ENCODE measurements at places on chromosomes 6 and 20.

DNA sequence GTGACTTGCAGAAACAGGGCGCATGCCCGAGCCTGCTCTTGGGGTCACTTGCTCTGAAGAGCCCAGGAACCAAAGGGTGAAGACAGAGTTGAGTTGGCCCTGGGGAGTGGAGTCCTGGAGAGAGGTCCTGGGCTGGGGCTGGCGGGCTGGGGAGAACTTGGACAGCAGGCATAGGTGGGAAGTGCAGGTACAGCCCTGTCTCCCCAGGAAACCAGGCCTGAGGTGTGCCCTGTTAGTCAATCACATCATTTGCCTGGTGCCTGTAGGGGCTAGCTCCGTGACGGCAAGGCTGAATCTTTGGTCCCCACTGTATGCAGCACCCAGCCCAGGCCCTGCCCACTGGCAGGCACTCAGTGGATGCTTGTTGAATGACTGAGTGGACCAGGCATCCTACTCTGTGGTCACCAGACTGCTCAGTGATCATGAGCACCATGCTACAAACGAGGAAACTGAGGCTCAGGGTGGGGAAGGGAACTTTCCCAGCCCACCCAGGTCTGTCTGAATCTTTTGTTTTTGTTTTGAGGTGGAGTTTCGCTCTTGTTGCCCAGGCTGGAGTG lies 15.6 kb upstream of the NOL4L start:
- DNase-seq, result no peak

DNA sequence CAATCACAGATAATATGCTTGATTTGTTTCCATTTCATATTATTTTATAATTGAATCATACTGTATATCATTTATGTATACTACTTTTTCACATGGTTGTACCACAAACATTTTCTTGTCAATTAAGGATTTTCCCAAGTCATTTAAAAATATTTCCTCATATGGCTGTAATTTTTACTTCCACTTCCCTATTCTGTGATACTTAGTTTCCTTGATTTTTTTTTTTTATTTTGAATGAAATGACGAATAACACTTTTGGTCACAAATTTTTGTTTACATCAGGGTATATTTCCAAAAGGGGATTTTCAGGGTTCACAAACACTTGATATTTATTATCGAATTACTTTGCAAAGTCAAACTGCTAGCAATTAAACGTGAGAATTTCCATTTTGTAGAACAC lies 515.6 kb downstream of the KIF16B start:
- no peak for DNase-seq

- DNase-seq, result no peak
These were observed 60.3 kb downstream of the BMP6 start for GRCh38 chr6:7786214-7786661.

- DNase-seq, result no peak
These were observed 351 bp downstream of the AURKA start for GRCh38 chr20:56391596-56392131.

- peak; percentile 51 for DNase-seq
These were observed 170.2 kb downstream of the PREX1 start for GRCh38 chr20:48657426-48658197.

DNA sequence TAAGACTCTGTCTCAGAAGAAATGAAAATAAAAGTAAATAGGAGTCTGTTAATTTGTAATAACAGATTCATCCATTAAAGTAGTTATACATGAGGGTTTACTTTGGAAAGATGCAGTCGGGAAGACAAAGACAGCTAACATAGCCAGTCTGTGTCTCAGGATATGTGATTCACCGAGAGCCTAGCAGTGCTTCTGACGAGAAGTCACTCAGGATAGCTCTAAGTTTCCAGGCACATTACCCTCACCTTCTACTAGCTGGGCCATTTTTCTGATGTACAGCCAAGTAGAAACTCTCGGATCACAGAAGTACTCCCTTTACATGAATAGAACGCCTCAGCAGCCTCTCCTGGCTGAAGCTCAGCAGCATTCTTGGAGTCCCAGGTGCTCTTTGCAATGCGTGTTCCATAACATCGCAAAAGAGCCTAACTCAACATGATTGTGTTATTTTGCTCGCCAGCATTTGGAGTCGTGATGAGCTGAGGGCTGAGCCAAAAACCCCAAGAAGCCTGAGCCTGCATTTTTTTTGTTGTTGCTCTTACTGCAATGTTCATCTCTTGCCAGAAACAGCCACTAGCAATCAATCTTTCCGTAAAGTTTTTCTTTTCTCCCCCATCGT lies 22.4 kb upstream of the TASP1 start:
- no peak for DNase-seq

DNA sequence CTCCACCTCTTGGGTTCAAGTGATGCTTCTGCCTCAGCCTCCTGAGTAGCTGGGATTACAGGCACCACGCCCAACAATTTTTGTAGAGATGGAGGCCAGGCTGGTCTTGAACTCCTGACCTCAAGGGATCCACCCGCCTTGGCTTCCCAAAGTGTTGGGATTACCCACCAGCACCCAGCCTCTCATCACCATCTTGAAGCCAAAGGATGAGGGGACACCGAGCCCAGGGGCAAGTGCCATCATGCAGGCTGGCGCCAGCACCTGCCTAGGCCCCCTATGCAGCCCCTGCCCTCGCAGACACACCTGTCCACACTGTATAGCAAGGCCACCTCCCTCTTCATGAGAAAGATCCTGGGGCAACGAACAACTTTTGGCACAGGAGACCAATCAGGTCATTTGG lies 5.3 kb upstream of the RBM38 start:
- no peak for DNase-seq

DNA sequence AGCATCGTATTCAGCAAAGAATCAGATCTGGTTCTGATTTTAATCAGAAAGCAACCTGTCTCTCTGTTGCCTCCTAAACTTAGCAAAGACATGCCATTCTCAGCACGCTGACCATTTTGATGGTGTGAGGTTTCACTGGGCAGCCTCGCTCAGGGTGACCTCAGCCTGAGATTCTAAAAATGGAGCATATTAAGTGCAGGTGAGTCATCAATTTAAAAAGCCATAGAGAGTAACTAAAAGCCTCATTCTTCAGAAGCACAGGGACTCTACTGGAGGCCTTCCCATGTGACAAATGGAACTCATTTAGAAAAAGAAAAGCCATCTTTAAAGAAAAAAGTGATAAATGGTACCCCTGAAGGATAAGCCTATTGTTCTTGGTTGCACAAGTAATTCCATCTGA lies 91.3 kb downstream of the FILIP1 start:
- DNase-seq, result no peak

DNA sequence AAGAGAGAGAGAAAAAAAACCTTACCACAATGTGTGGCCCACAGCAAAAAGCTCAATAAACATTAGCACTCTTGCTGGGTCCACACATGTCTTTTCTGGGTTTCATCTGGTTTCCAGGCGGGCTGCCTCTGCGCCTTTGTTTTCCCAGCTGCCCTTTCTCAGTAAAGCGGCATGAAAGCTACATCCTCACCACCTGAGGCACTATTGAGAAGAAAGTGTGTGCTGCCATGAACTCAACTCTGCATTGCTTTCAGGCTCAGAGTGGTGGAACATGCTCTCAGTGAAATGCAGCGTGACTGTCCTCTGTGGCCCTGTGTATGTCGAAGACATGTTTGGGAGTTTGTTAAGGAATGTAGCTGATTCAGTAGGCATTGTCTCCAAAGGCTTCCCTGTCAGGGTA lies 102.3 kb downstream of the LYRM2 start:
- DNase-seq, result no peak

DNA sequence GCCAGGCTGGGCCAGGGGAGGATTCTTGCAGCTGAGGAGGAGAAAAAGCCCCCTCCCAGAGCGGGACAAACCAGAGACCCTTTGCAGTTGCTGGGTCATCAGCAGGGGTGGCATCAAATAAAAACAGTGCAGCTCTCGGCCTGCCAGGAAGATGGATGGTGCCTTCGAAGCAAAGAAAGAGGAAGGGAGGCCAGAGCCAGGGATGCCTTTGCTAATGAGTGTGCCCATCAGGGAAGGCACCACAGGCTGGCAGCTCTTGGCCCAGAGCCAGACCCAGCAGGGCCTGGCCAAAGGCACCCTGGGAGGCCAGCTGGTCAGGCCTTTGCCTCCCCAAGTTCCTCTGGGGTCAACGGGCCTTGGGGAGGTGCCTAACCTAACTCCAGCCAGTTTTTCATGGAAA lies 26.3 kb upstream of the ZNF318 start:
- no peak for DNase-seq

- DNase-seq, result no peak
These were observed 57.6 kb downstream of the NUDT3 start for GRCh38 chr6:34334796-34335416.

GRCh38 chr20:59360934-59361333 lies 60.5 kb downstream of the EDN3 start:
- DNase-seq, result no peak

DNA sequence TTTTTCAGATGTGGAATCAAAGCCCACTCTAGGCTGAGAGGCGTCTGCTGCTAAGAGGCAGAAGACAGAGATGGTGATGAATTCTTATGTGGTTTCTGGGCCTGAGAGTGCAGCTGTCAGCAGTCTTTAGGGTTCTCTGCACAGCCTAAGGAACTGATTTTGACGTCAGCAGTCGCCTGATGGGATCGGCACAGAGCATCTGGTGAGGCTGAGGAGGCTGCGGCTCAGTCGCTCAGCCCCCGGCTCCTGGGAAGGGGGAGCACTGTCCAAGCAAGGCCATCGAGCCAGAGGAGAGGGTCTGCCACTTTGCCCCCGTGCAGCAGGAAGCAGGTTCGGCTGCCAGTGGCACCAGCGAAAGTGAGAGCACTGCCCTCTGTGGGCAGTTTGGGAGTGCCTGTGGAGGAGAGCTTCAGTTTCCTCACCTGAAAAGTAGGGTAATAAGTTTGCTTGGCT lies 92.5 kb downstream of the TCP11 start:
- no peak for DNase-seq

- DNase-seq, result peak; percentile 32
These were observed 102.8 kb downstream of the MOXD1 start for GRCh38 chr6:132298344-132298949.

DNA sequence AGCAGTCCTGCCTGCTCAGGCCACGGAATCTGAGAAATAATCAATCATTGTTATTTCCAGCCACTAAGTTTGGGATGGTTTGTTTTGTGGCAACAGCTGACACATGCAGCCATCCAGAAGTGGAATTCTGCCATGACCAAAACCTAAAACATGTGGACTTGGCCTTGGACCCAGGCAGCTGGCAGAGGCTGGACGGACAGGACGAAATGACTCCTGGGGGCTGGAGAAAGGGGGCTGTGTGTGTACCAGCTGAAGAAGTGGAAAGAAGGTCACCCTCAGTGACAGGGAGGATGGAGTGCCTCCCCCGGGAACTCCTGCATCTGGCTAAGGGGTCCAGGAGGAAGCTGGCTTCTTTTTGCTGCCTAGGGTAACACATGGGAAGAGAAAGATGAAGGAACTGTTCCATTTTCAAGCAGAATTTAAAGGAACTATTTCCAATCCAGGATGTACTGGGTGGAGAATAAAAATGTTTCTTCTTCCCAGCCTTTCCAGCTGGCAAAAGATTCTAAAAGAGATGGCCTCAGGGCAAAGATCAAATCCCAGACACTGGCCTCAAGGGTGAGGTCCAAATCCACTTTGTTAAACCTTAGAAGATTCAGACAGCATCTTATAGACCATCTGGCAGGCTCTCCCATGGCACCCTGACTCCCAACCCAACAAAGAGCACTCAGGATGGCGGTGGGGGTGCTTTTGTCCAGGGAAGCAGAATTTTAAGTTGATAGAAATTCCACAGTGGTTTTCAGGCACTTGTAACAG lies 14.3 kb downstream of the SERPINB6 start:
- DNase-seq, result no peak

DNA sequence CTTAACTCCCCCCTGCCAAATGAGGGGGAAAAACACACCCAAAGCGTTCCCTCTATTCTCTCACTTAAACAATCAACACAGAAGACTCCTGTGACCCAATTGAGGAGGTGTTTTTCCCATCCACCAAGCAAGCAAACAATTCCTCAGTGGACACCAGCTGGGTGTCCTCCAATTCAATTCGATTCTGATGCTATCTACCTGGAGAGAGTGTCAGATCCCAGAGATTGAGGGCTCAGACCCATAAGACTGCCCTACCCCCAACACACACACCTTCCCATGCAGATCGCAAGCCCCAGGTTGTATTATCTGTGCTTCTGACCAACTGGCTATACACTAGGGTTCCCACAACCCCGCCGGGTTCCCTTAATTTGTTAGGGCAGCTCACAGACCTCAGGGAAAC lies 36.8 kb downstream of the MYLIP start:
- DNase-seq, result no peak

DNA sequence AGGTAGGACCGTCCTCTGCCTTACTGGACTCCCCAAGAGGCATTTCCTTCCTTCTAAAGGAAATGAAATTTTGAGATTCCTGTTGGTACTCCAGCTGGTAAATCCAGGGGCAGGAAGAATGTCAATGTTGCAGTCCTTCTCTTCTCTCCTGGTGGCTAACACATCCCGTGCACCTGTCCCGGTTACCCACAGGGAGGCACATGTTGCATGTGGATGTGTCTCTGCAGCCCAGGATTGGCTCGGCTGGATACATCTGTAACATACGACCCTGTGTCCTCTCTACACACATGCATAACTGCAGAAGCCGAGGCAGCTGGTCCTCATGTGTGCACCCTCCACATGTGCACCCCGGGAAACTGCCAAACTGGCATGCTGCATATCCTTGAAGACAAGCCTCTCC lies 1.3 kb upstream of the LRFN2 start:
- no peak for DNase-seq

- no peak for DNase-seq
These were observed 29.6 kb downstream of the RNASET2 start for GRCh38 chr6:166926748-166927147.

DNA sequence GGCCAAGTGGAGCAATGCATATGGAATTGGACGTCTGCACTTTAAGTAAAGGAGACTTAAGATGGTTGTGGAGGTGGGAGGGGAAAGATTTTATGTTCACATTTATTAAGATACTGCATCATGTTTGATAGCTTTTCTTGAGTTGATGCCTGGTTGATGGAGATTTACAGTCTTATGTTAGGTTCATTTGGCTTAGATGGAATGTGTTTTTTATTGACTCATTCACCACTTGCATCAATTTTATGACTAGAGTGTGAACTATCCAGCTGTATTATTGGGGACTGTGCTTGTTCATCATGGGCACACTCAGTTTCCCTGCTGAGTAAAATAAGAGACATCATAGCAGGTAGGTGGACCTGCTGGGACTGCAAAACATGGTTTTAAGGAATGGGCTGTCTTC lies 91.2 kb upstream of the SCP2D1 start:
- no peak for DNase-seq

DNA sequence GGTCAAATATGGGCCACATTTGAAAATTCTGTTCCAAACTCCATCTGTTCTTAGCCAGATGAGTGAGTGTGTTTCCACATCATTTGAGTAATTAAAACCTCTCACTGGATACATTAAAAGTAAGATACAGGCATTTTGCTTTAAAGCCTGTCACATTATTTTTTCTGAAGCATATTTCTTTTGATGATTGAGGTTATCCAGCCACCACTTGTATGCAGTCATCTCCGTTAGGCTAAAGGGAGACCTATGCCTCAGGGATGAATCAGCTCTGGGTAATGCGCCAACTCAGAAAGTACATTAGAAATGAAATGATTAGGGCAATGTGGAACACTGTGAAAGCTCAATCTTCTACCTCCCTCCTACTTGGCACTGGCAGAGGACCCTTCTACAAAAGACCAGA lies 90.7 kb downstream of the SNAP25 start:
- no peak for DNase-seq

Data from AML-193 (cell line).